ENCODE measurements at places on chromosomes 2 and 18.

- DNase-seq: no peak
These were observed 385.2 kb downstream of the RIT2 start for GRCh38 chr18:42730272-42730671.

DNA sequence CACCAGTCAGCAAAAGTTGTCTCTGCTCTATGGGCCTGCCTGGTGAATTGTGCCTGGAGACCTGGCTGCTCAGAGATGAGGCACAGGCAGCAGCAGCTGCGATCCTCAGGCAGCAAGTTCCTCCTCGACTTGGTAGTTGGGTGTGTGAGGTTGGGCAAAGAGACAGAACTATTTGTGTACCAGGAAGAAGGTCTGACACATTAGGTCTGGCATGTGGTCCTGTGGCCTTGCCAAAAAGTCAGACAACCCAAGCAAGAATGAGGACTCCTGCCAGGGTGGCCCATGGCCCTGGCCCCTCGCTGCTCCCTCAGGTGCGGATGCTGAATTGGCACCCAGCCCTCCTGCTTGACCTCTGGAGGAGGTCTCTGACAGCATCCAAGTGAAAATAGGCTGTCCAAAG is 192.7 kb downstream of the DYSF start:
- DNase-seq: no peak

DNA sequence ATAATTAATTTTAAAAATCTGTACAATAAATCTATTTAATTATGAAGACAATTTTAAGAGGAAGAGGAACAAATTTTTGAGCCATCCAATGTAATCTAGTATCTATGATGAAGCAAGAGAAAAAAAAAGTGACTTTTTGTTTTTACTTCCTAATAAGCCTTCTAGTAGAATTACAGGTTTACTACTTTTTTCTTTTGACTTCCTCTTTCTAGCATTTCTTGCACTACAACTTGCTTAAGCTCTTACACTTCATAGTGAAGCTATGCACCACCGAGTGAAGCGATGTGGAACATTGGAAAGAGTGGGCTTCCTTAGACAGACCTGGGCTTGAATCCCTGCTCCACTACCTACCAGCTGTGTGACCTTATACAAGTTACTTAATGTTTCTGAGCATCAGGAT is 2.1 kb downstream of the SERPINB2 start:
- DNase-seq: no peak

DNA sequence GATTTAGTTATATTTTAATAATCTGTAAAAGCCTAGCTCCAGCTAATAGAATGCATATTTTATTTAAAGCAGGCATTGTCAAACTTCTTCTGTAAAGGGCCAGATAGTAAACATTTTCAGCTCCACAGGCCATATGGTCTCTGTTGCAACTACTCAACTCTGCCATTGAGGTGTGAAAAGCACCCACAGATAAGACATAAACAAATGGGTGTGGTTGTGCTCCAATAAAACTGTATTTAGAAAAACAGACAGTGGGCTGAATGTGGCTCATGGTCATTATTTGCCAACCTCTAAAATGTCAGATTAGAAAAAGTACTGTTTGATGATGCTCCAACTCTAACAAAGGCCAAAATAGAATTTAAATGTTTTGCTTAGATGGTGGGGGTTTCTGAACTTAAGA is 519.9 kb downstream of the RNF144A start:
- DNase-seq: no peak

- no peak for DNase-seq
These were observed 107.4 kb downstream of the CLIP4 start for GRCh38 chr2:29222381-29223179.

DNA sequence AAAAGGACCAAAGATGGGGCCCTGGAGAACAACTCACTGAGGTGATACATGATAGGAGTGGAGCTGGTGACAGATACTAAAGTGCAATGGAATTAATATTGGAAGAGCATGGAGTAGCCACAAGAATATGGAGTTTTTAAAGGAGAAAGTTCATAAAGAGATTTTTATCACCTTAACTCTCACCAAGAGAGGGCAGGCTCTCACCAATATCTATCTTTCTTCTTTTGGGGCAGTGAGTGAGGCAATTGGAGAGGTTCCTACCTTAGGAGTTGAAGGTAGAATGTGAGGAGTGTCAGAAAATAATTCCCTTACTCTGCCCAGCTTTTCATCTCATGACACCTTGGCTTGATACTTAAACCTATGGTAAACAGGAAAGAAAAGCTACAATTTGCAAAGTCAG is 233.7 kb upstream of the CWC22 start:
- DNase-seq: no peak

GRCh38 chr2:229339618-229340017 is 68.5 kb upstream of the PID1 start:
- no peak for DNase-seq
